ENCODE measurements at places on chromosomes 5 and 9. TPM values are rescaled to one million over a fixed set of nuclear protein-coding genes. Genes with fewer than 3 reads are reported as not detected.

CCNI2 gene
- 1.3 TPM for polyA plus RNA-seq

GRCh38 chr9:74773886-74774479, 113.7 kb downstream of the TRPM6 start:
- DNase-seq: peak; percentile 61

- peak; percentile 13 for DNase-seq
Measured at GRCh38 chr5:98428806-98429205, 344.7 kb upstream of the RGMB start.

SV2C gene
- polyA plus RNA-seq: 0.60 TPM

PLPP7 gene
- 0.86 TPM for polyA plus RNA-seq

DNA sequence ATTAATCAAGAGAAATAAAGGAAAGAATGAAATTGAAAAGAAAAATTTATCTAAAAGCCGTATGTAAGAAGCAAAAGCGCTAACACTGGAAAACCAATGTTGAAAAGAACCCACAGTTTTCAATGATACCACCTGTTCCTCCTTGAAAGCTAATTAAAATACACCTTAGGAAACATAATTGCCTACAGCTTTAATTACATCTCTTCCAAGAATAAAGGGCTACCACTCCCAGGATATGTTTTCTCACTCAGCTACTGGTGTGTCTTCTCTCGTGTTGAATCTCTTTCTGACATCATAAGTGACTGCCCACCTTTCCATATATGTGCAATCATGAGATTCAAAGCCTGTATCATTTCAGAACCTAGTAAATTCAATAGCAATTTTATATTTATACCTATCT, 880.6 kb upstream of the DMAC1 start:
- DNase-seq: no peak

DNA sequence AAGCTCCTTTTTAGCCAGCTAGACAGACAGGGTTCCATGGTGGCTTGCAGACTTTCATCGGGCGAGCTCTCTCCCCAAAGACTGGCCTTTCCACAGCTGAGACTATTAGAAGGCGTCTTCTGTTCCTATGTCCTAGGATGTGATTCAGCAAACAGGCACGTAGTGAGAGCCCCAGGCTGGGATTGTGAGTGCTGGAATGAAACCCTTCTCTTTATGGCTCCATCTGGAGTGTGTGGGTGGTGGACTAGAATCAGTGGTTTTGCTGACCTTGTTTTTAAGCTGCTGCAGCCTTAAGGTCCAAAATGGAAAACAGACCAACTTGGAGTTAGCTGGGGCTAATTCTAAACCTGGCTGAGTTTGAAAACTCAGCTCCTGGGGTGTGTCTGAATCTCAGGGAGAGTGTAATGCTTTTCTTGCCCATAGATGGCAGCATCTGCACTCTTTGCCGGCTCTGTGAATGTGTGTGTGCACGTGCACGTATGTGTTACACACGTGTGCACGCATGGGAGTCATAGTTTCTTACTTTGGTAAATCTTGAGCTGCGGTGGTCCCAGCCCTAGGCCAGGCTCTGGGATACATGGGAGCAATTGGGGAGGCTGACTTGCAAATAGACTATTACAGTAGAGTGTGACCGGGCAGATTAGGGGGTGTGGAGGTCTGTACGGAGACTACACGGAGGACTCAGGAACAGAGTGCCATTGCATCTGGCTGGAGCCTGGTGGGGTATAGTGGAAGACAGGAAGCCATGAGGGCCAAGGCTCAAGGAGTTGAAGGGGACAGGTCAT, 10.7 kb downstream of the GSN start:
- no peak for DNase-seq

DNA sequence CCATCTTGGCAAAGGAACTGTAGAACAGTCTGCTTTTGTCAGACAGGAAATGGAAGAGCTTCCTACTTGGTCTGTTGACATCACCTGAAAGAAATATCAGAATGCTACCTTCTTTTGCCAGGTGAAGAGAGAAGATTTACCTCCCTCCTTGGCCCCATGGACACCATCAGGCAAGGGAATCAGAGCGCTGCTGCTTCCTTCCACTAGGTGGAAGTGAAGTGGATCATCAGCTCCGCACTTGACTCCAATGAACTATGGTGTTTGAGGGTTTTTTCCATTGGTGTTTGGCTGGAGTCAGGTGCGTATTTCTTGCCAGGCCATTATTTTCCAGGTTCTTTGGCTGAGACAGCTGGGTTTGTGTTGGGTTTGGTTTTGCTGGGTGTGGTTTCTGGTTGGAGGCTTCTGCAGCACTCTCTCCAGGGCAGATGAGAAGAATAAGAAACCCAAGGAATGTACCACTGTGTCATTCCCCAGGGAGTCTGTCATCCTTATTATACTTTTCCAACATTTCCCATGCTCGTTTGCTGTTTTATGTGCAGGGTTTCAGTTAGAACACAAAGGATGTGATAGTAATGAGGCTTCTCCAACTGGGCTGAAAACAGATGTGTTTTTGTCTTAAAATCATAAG, 12.4 kb downstream of the SPATA31E1 start:
- no peak for DNase-seq

- DNase-seq: no peak
Measured at GRCh38 chr5:25552871-25553481, 908.2 kb upstream of the CDH10 start.
